Effector memory CD8-positive, alpha-beta T cell (primary cell): ENCODE measurements at places on chromosomes 1 and 21.

GRCh38 chr1:236021424-236022135 is 43.3 kb downstream of the NID1 start:
- DNase-seq, result no peak

DNA sequence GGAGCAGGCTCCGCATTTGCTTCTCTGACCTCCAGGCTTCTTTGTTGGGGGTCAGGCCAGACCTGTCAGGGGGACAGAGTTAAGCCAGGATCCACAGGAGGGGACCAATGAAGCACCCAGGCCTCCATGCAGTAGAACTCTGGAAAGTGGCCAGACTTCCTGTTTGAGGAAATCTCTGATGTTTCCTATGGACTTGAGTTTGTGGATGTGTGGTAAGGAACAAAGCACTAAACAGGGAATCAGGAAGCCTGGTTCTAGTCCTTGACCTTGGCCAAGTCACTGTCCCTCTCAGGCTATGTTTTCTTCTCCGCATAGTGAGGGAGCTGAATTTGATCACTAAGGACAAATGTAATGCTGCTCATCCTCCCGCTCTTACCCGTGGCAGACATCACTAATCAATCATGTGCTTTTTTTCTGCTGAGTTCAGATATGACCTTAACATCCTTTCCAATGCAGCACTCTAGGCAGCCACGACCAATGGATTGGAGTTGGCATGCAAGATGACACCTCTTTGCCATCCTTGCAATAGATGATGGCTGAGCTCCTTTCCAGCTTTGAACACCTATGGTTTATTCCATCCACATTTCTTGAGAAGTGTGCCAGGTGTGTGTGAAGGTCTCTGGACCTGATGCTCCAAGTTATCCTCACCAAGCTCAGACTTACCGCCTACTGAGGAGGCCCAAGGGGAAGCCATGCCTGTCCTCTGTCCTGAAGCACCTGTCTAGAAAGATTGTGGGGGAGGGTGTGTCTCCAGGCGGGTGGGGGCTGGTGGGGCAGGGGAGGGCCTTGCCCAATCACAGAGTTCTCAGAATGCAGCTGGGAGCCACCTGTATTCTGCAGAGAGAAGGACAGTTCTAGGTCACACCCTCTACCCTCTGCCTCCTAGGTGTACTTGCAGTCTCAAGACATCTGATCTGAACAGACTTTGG is 9.9 kb downstream of the SH2D2A start:
- DNase-seq, result no peak

DNA sequence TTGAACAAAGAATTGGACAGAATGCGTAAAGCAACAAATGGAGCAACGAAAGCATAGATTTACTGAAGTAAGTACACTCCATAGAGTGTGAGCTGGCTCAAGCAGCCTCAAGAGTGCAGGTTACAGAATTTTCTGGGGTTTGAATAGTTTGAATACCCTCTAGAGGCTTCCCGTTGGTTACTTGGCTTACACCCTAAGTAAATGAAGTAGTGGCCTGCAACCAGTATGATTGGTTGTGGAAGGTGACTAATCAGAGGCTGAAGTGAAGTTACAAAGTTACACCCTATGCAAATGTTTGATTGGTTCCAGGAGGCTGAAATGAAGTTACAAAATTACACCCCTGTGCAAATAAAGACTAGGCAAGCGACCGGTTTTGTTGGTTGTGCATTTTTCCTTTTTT is 10.9 kb downstream of the TCEANC2 start:
- no peak for DNase-seq

GRCh38 chr21:42507418-42507817 is 6.2 kb upstream of the SLC37A1 start:
- DNase-seq, result no peak

- no peak for DNase-seq
Measured at GRCh38 chr1:227892489-227893299, 55.0 kb downstream of the WNT9A start.

DNA sequence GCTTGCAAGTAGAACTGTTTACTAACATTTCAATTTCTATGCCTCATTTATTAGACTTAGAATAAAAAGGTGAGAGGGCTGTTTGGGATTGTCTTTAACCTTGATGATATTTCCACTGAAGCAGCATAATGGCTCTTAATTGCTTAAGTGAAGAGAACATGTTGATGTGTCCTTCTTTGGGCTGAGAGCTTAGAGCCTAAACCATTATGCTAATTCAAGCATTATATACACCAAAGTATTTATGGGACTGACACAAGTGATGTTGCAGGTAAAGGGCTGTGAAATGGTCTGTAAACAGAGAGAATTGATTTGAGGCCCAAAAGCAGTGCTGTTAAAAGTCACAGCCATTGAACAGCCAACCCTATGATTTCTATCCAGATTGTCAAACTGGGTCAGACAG is 113.9 kb downstream of the ATG4C start:
- no peak for DNase-seq

DNA sequence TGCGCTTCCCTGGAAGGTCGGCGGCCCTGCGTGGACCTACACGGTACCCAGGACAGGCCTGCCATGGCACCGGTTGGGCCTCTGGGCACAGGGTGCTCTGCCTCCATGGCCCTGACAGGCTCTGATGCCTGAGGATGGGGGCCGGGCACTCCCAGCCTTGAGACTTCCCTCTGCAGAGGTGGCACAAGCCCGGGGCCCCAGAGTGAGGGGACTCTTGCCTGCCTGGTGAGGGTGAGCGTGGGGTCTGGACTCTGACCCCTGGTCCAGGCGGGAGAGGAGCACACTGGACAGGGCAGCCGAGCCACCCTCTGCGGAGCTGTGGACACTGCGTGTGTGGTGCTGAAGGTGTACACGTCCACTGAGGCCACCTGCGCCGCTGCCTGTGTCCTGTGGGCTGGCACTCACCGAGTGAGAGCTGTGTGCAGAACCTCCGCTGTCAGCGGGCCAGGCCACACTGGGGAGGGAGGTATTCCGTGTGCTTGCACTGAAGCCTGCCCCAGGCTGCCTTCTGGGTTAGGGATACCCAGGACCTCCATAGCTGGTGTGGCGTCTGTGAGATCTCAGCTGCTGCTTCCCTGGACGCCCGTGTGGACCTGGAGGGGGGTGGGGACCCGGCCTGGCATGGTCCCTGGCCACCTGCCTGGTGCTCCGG is 10.4 kb downstream of the SKI start:
- no peak for DNase-seq

GRCh38 chr21:37843191-37843590 is 73.1 kb downstream of the KCNJ6 start:
- DNase-seq, result no peak

DNA sequence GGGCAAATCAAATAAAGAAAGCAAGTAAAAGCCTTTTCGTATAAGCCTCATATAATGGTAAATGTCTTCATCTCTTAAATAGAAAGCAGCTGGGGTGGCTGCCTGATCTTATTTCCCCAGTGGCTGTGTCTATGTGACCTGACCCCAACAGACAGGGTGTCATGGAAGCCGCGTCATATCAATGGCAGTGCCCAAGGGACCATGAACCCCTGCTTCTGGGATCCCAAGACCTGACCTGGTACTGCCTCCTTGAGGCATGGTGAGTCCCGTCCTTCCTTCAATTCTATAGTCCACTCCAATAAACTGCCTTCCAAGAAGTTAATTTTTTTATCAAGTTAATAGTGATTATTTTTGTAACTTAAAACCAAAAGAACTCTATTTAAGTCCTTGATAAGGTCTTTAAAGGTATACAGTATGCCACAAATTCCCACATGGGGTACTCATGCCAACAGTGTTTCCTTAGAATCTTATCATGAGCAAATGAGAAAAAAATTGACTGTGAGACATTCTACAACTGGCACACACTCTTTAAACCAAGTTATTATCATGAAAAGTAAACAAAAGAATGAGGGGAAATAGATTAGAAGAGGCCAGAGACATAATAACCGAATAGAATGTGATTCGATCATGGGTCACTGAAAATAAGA is 104.6 kb downstream of the ADSS2 start:
- no peak for DNase-seq

DNA sequence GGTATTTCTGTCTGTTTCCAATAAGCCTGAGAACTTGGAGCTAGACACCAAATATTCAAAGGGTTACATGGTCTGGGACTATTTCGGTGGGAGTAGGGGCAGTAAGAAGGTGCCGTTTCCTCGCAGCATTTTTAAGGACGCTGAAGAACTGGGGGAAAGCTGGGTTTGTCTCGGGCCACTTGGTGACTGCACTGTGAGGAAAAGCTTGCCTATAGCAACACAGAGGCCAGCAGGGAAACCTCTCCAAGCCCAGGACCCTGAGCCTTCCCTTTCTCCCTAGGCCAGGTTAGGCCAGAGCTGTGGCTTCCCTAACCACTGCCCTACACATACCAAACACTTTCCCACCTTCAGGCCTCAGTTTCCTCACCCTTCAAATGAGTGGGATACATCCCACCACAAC is 3.3 kb downstream of the GLIS1 start:
- DNase-seq, result no peak

DNA sequence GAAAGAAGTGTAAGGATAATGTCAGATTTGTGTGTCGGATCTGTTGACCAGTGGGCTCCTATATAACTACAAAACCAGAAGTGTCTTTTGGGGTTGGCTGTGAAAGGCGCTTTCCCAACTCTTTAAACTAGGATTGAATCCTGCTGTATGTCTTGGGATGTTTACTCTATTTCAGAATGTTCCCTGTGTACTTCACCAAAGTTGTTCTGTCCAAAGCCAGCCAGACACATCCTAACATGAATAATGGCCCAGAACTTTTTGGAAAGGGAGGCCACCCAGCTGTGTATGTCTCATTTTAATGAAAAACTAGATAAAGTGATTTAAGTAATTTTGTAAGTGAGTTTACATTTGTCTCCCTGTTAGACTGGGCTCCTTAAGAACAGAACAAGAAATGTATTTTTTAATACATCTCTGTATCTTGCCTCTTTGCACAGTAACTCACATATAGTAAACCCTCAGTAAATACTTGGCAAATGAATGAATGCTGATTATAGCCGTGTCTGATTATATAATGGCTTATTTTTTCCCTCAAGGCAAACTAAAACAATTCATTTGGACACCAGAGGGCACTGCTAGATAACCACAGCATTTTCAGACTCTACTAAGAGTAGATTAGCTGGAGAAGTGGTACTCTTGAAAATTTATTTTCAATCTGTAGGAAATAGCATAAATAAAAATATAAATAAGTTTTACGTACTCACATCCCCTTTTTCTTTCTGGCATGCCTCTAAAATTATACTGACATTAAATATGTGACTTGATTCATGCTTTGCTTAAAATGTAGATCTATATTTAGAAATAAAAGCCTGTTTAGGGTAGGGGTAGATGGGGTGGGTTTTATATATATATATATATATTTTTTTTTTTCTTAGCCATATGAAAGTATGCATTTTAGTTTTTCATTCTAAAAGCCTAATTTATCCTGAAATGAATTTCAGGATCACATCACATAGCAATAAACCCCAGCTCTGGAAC is 23.8 kb downstream of the TSEN15 start:
- no peak for DNase-seq

GRCh38 chr1:158933621-158934020 is 2.3 kb downstream of the PYHIN1 start:
- no peak for DNase-seq

- no peak for DNase-seq
Measured at GRCh38 chr1:42953182-42954180, 5.2 kb downstream of the SLC2A1 start.

DNA sequence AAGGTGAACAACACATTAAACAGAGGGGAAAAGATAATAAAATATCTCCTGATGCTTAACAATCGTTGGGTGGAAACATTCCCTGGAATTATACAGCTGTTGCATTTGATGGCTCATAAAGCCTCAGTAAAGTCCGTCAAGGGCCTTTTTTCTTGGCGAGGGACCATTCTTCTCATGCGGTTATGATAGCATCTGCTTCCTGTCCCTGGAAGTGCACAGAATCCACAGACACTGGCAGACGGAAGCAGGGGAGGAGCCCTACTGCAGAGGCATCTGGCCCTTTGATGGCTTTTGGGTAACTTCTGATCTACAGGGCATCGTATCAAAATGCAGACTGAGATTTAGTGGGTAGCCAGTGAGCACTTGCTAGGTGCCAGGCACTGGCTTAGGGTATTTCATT is 286.9 kb downstream of the KIF26B start:
- no peak for DNase-seq

GRCh38 chr1:25731626-25732370 is 68.2 kb upstream of the SELENON start:
- DNase-seq, result no peak

- DNase-seq, result no peak
Measured at GRCh38 chr1:25897754-25898153, 8.5 kb downstream of the STMN1 start.

DNA sequence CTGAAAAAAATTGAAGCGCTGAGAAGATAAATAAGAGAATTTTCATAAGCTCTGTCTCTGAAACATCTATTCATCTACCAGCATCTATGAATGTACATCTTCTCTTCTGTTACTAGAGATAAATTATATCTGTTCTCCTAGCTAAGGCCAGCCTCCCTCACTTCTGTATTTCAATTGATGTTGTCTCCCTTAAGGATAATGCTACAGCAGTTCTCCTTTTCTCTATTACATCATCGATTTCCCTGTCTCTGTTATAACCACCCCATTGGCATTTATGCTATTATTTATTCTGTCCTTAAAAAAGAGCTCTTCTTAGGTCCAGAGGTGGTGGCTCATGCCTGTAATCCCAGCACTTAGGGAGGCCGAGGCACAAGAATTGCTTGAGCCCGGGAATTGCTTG is 42.9 kb upstream of the TMCO2 start:
- no peak for DNase-seq

- DNase-seq, result no peak
Measured at GRCh38 chr1:208048904-208049303, 138.0 kb upstream of the CD34 start.

GRCh38 chr1:15027515-15027986 is 126.0 kb upstream of the TMEM51 start:
- DNase-seq, result no peak

DNA sequence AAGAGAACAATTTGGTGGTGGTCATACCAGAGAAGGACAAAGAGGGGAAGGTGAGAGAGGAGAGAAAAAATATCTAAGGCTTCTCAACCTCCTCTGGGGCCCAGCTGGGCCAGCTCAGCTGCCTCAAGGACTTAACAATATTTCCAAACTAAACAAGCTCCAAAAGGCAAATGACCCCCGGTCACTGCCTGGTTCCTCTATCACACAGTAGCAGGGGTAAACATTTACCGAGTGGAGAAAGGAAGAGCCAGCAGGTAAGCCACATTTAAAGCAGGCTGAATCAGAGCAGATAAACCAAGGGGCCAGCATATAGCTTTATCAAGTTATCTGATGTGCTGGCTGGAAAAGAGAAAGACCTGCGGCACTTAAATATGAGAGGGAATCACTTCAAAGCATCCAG is 102.1 kb downstream of the KCND3 start:
- DNase-seq, result no peak

DNA sequence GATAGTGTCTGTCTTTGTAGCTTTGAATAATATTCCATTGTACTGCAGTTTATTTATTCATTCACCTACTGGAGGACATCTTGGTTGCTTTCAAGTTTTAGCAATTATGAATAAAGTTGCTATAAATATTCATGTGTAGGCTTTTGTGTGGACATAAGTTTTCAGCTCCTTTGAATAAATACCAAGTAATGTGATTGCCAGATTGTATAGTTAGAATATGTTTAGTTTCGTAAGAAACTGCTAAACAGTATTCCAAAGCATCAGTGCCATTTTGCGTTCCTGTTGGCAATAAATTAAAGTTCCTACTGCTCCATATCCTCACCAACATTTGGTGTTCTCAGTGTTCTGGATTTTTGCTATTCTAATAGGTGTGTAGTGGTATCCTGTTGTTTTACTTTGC is 311.7 kb upstream of the FMN2 start:
- DNase-seq, result no peak

GRCh38 chr1:204084247-204084772 is 11.4 kb downstream of the SOX13 start:
- DNase-seq, result no peak

GRCh38 chr1:85091671-85092280 is 43.5 kb upstream of the MCOLN3 start:
- DNase-seq, result no peak
